Heart left ventricle (tissue), 16 donors: ENCODE measurements at places on chromosomes 1 and 21. TPM values are rescaled to one million over a fixed set of nuclear protein-coding genes. Genes with fewer than 3 reads are reported as not detected.

DNA sequence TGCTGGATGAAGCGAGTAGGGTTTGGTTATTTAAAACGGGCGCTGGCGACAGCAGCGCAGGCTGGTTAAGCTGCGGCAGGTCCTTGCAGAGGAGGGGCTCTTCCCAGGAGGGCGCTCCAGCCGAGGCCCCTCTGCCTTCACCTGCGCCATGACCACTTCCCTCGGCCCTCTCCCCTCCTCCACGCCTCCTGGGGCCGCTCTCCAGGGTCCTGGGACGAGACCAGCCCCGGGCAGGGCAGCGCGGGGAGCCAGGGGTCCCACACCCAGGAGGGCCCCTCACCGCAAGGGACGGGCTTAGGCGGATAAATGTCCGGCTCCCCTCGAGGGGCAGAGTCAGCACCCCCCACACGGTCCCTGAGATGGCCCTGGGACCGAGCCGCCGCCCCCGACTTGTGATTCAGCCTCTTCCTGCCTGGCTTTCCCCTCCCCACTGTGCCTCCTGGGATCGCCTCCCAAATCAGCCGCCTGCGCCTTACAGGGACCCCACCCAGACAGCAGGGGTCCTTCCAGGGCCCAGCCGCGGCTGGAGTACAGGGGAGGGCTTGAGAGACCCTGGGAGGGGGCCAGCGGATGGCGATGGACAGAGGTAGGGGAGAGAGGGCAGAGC lies 380.7 kb downstream of the MATN1 start:
- H3K4me3 ChIP-seq, result no peak overlapping the region
- peaks cover 19% of the 10 kb centered on the region for H3K27me3 ChIP-seq
- no peaks in the 10 kb centered on the region for H3K4me1 ChIP-seq
- H3K27ac ChIP-seq, result no peak overlapping the region

- no peak overlapping the region for H3K4me3 ChIP-seq
- no peaks in the 10 kb centered on the region for H3K27me3 ChIP-seq
These were observed 62.7 kb upstream of the EPS8L3 start for GRCh38 chr1:109826446-109826845.

The ARMH1 gene
- not detected for total RNA-seq

DNA sequence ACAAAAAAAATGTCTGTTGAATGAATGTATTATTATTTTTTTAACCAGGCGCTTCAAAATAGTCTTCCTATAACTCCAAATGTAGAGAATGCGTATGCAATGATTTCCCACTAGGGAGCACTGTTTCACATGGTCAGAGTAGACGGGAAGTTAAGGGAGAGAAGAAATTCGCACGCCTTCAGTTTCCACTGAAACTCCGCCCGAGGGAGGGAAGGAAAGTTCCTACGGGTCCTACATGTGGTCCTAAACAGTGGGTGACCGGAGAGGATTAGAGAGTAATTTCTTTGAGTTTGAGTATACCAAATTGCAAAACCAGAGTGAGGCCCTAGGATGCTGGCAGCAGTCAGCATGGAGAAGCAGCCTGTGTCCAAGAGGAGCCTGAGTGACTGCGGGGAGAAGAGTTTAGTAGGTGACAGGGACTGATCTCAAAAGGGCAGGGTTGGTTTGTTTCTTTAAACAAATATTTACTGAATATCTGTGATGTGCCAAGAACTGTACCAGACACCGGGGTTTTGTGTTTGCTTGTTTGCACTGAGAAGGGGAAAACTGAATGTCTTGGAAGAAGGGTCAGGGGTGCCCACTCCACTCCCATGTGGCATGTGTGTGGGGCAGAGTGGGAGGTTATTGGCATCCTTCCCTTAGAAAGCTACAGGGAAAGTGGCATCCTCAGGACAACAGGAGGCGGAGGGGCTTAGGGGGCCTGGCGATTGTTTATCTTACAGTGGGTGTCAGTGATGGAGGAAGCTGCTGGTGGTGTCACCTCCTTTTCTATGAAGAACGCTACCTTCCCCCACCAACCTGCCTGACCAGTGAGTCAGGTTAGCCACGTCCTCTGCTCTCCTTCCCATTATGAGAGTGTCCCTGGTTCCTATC lies 22.8 kb downstream of the RNU5D-1 start:
- no peaks in the 10 kb centered on the region for H3K4me1 ChIP-seq
- no peaks in the 10 kb centered on the region for H3K36me3 ChIP-seq
- no peak overlapping the region for H3K27ac ChIP-seq
- no peak overlapping the region for H3K4me3 ChIP-seq
- H3K27me3 ChIP-seq, result no peaks in the 10 kb centered on the region
